ENCODE measurements at places on chromosomes 6 and 20.
A peak's percentile ranks its signal among the peaks of the same experiment; 100 is the strongest.

- peak; percentile 58 for DNase-seq
These were observed 112.5 kb downstream of the WDR27 start for GRCh38 chr6:169589293-169589692.

DNA sequence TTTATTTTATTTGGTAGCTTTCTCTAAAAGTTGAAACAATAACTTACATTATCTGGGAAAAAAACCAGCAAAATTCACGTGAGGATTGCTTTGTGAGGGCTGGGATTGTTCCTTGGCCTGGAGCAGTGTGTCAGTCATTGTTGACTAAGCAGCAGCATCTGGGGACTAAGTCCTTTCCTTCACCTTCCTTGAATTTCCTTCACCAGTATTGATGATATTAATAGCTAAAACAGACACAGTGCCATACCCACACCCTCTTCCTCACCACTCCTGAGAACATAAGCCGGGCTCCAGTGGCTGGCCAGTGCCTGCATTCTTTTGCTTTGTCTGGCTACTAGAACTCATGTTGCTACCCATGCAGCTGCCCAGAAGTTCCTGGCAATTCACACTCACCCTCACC lies 23.7 kb downstream of the PLCB1 start:
- DNase-seq = no peak

DNA sequence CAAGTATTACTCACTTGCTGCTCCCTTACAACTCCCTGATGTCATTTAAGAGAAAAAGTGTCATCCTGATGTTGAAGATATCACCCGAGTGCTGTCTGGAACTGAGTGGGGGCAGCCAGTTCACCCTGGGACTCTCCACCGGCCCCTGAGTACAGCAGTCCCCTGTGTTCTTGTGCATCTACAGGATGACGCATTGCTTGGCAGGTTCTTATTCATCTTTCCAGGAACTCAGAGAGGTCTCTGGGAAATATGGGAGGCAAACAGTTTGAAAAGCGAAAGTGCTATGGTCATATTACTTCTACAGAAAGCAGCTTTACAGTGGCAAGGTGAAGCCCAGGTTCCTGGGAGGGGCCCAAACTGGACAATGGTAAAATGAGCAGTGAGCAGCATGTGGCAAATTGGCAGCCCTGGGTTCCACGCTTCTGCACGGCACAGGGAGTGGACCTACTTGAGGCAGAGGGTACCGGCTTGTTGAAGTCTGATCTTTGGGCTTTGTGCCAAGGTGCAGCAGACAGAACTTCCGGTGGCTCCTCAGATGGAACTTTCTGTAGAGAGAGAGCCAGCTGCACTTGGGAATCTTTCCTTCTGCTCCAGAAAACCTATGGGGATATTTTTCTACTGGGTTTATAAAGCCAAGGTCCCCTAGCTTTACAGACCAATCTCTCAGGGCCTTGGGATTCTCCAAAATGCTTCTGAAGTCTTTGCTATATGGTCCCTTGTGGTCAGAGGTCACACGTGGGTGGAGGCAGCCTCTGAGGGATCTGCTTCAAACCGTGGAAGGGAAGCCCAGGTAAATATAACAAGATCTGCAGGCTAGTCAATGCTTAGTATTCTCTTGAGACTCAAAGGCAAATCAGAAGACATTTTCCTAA lies 128.3 kb downstream of the MAP3K7 start:
- peak; percentile 95 for DNase-seq

- DNase-seq = no peak
These were observed 4.6 kb downstream of the SYTL3 start for GRCh38 chr6:158654498-158654897.

DNA sequence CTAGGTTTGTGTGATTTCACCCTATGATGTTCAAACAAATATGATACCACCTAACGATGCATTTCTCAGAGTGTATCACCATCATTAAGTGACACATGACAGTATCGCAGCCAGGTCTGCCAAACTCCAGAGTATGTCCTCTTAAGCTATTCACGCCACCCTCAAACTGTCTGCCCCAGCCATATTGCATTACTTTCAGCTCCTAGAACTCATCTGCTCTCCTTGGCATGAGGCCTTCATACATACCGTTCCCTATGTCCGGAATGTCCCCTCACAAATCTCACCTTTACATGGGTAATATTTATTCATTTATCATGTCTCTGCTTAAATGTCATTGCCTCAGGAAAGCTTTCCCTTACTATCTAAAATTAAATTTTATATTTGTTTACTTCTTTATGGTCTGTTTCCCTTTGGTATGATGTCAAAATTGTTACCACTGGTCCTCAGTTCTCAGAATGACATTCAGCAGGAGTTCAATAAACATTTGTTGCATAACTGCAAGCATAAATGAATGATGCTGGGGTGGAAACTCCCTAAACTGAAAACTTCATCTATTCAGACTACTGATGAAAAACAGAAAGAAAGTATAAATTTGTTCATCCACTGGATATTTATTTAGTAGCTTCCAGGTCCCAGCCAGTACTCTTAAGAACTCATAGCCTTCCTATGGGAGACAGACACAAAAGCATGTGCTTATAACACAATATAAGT lies 3.2 kb downstream of the SESN1 start:
- no peak for DNase-seq

- no peak for DNase-seq
These were observed 66.6 kb downstream of the TNFAIP3 start for GRCh38 chr6:137933696-137934095.

GRCh38 chr6:26187981-26188635 lies 100.9 kb downstream of the HFE start:
- peak; percentile 63 for DNase-seq

Data from activated naive CD4-positive, alpha-beta T cell treated with anti-CD3 and anti-CD28 coated beads for 36 hours (primary cell).